NCI-H460 (cell line): ENCODE measurements at places on chromosomes 4 and X. TPM values are rescaled to one million over a fixed set of nuclear protein-coding genes. Genes with fewer than 3 reads are reported as not detected.

ITGB1BP2 gene
- 1.6 and 2.9 TPM in 2 replicates for total RNA-seq

RPS6KA6 gene
- 3.3 and 4.0 TPM in 2 replicates for total RNA-seq

TRO gene
- total RNA-seq, result 0.22 and 0.89 TPM in 2 replicates

CFI gene
- not detected in 2 replicates for total RNA-seq

STAP1 gene
- total RNA-seq, result not detected in 2 replicates

KDR gene
- 0.10 and 0.35 TPM in 2 replicates for total RNA-seq
